Activated naive CD8-positive, alpha-beta T cell treated with anti-CD3 and anti-CD28 coated beads for 36 hours (primary cell): ENCODE measurements at places on chromosomes 5 and 9.
A peak's percentile ranks its signal among the peaks of the same experiment; 100 is the strongest.

GRCh38 chr5:65141493-65141892 is 340.2 kb downstream of the ADAMTS6 start:
- DNase-seq: no peak

DNA sequence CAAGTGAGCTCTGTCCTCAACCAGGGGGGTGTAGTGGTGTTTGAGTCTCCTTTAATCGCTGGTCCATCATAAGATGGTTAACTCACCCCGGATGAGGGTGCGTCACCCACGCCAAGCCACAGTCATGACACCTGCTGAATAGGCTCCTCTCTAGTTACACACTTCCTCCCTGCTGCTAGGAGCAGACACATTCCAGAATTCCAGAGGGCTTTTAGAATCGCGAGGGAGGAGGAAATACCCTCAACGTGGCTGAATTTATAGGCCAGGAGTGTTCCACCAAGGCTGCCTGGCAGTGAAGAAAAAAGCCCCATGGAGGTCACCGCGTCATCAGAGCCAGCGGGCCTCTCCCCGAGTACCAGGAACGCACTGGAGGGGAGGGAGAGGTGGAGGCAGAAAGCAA is 5.1 kb downstream of the GLRX start:
- peak; percentile 42 for DNase-seq

DNA sequence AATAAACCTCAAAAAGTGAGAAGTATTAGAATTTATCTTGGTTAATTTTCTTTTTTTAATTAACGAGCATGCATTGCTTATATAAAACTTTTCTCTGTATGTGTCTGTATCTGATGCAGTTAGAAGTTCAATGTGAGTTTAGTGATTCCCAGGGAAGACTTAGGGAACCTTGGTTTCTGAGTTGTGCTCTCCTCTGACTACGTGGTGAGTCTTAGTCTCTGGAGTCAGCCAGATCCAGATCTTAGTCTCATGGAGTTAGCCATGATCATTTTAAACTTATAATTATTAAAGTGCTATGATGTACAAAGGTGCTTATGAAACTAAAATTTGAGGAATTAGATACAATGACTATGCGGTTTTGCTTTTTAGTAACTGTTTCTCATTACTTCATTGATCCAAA is 285.3 kb upstream of the DMRT1 start:
- no peak for DNase-seq

GRCh38 chr9:137041124-137041523 is 4.9 kb downstream of the NPDC1 start:
- no peak for DNase-seq

DNA sequence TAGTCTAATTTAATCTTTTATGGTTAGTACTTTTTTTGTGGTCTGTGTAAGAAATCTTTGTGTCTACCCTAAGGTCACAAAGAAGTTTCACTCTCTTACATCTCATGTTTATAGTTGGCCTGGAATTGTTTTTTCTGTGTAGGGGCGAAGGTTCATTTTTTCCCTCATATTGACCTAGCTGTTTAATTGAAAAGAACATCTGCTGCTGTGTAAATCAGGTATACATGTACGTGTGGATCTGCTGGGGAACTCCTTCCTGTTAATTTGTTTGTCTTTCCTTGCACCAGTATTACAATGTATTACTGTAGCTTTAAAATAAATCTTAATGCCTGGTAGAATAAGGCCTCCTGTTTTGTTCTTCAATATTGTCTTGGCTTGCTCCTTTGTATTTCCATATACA is 37.8 kb downstream of the EXOSC2 start:
- DNase-seq: no peak

DNA sequence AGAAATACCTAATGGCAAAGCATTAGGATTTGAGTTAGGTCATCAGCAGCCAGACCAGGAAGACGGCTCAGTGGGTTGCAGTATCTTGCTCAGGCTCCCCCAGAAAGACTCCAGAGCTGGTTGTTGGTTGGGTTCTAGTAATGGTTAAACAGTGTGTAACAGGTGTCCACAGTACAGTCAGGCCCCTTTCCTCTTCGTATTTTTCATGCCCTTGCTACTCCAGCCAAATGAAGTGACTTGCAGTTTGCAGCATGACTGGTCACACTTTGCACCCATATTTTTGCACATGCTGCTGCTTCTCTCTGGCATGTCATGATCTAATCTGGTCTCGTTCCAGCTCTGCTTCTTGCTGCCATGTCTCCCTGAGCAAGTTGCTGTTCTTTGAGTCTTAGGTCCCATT is 60.6 kb upstream of the TRPC7 start:
- DNase-seq: no peak

GRCh38 chr9:35976726-35977125 is 18.8 kb upstream of the OR2S2 start:
- no peak for DNase-seq

GRCh38 chr5:2149195-2149539 is 266.4 kb upstream of the IRX4 start:
- no peak for DNase-seq

GRCh38 chr9:89606624-89607311 is 2.0 kb downstream of the GADD45G start:
- DNase-seq: peak; percentile 47

- DNase-seq: no peak
Measured at GRCh38 chr5:157446412-157446935, 13.5 kb upstream of the NIPAL4 start.

- no peak for DNase-seq
Measured at GRCh38 chr9:81455462-81456219, 233.7 kb downstream of the TLE1 start.

DNA sequence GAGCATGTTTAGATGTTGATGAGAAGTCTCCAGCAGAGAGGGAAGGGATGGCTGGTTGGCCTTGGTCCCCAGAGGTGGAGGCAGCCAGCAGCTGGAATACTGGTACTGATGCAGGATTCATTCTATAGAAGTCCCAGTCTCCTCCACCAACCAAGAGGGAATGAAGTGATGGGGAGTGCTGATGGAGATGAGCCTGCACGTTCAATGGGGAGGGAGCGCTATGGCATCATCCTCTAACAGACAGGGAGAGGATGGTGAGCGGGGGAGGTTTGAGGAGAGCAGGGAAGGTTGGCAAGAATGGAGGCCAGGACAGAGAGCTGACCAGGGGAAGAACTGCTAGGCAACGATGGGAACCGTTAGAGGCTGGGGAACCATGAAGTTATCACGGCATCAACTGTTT is 159.8 kb upstream of the MVB12B start:
- DNase-seq: no peak
